ENCODE measurements at places on chromosomes 1 and 21. TPM values are rescaled to one million over a fixed set of nuclear protein-coding genes. Genes with fewer than 3 reads are reported as not detected.

The LYPD8 gene
- not detected for total RNA-seq

The PIGC gene
- 28.1 TPM for total RNA-seq

The DHRS3 gene
- total RNA-seq = 13.0 TPM

The S1PR1 gene
- total RNA-seq = 12.6 TPM

The NECAP2 gene
- 20.8 TPM for total RNA-seq

The PTGER3 gene
- total RNA-seq = 2.4 TPM

The ACBD3 gene
- 49.7 TPM for total RNA-seq

The PTGS2 gene
- total RNA-seq = 2.4 TPM

The ATXN7L2 gene
- 4.9 TPM for total RNA-seq

The IFNLR1 gene
- total RNA-seq = 0.41 TPM

The PAX7 gene
- under 0.01 TPM for total RNA-seq

The SRGAP2B gene
- 64.8 TPM for total RNA-seq

The CYP4Z1 gene
- 0.41 TPM for total RNA-seq

The ESPN gene
- total RNA-seq = not detected

The REN gene
- not detected for total RNA-seq

The PEX19 gene
- 24.1 TPM for total RNA-seq

- no peak for DNase-seq
These were observed 456.5 kb downstream of the KIF26B start for GRCh38 chr1:245611251-245611650.

DNA sequence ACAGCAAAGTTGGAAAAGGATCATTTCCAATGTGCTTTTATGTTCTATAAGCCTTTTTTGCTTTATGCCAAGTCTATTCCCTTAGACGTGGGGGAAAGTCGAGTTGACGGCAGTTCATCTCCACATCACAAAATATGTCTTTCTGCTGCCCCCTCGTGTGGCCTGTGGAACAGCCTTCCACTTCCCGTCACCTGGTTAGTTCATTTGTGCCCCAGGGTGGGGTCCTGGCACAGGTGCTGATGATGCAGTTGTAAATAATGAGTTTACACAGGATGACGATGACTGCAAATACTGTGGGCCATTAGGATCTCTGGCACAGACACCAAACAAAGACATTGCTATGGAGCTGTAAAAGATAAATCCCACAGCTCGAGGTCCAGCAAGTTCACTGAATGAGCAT, 10.0 kb upstream of the OTUD3 start:
- DNase-seq = no peak

DNA sequence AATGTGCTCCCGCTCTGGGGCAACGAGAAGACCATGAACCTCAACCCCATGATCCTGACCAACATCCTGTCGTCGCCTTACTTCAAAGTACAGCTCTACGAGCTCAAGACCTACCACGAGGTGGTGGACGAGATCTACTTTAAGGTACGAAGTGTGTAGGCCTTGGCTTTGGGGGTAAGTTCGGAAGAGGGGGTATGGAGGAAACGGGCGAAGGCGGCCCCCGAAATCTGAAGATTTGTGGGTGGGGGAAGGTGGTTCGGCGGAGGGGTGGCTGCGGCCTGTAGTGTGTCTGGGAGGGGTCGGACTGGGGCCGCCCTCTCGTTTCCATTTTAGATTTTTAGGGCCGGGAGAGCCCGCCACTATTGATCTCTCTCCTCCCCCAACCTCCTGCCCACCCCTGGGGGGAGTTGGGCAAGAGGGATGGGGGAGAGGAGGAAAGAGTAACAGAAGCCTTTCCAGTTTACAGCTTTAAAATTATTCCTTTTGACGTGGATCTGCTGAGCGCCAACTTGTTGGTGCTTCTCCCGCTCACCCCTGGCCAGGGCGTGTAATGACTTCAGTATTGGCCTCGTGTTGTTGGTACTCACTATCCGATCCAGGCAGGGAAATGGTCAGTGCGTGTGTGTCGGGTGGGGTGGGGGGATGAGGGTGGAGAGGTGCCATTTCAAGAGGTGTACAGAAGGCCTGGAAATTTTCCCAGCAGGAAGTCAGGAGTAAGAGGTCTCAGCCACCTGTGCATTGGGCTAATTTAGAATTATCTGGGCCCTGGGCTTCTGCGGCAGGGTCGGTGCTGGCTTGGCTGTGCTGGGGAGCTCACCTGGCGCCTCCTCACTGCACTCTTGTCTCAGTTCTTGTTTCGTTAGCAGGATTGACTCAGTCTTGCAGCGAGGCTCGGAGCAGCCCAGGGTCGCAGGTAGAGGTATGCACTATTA, 880 bp downstream of the PRPF38B start:
- DNase-seq = peak; percentile 44

- DNase-seq = no peak
These were observed 16.7 kb downstream of the FRRS1 start for GRCh38 chr1:99749504-99750347.

- DNase-seq = no peak
These were observed 40.2 kb downstream of the LGR6 start for GRCh38 chr1:202233804-202234203.

DNA sequence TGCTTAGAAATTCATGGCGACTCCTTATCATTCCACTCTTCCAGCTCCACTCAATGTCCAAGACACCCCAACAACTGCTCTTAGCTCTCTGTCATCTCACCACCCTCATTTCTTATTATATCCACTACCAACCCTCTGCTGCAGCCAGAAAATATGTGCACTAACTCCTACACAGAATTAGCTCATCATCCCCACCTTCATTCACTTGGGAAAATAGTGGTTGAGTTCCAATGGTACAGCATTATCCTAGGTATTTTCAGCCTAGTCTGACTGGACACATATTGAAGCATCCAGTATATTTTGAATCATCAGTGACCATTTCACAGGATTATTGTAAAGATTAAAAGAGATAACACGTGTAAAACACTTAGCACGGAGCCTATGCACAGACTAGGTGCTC, 16.7 kb upstream of the VSIG8 start:
- DNase-seq = no peak

- no peak for DNase-seq
These were observed 42.5 kb upstream of the POFUT2 start for GRCh38 chr21:45330075-45330781.

GRCh38 chr1:66761221-66761620, 9.0 kb downstream of the DYNLT5 start:
- DNase-seq = no peak

GRCh38 chr1:218501161-218501560, 156.0 kb downstream of the TGFB2 start:
- no peak for DNase-seq

DNA sequence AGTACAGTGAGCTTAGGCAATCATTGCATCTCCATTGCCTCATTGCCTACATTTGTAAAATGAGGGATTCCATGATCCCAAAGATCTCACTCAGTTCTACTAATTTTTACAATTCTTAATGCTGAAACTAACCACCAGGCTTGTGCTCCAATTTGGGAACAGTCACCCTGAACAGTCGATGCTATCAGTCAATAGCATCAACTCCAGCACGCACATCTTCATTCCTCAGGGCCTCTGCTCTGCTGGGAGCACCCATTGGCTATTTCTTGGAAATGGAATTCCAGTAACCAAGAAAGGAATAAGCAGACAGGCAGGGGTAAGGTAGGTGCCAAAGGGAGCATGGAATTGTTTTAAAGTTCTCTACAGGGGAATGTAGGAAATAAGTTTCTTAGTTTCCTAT, 14.2 kb upstream of the ACKR1 start:
- DNase-seq = no peak

- DNase-seq = no peak
These were observed 63.1 kb upstream of the GPR88 start for GRCh38 chr1:100474834-100475233.

DNA sequence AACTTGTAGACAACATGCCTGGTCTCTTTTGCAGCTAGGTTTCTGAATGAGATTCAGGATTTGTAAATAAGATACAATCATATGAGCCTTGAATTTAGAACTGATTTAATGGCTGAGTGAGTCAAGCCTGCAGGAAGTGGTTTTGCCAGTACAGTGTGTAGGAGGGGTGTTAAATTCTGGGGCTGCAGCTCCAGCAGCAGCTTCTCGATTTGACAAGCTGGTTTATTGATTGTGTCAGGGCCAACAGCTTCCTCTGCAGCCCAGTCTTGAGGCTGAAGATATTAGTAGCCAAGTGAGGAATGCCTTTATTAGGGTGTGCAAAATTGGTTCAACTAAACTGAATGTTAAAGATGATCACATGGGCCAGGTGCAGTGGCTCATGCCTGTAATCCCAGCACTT, 11.5 kb upstream of the PLA2G5 start:
- DNase-seq = no peak

GRCh38 chr1:46341222-46342083, 846 bp downstream of the NSUN4 start:
- no peak for DNase-seq

DNA sequence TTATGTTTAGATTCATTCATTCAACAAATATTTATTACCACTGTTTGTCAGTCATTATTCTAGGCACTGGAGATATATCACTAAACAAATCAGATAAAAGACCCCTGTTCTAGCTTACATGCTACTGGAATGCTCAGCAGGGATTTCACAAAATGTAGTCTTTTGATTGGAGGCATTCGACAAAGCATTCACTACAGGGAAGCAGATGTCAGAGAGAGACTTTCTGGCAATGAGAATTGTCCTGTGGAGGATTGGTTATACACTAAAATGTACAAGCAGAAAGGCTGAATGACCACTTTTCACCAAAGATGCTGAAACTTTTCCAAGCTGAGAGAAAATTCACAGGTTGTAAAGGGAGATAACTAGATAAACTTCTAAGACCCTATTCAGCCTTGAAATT, 57.7 kb downstream of the SCMH1 start:
- no peak for DNase-seq

- DNase-seq = no peak
These were observed 80.3 kb downstream of the GLIS1 start for GRCh38 chr1:53658489-53659230.

- DNase-seq = no peak
These were observed 76.4 kb upstream of the SLC45A1 start for GRCh38 chr1:8241417-8242014.

DNA sequence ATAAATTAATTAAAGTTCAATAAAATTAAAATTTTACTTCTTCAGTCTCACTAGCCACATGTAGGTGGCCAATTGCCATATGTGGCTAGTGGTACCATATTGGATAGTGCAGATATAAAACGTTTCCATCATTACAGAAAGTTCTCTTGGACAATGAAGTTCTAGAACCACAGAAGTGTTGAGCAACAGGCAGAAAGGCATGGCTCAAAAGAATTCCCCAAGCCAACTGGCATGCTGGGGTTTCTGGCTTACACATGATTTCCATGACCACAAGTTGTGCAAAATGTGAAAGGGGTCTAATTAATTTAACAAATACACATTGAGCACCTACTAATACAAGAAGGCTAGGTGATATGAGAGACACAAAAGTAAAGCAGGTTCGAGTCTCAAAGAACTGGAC, 72.2 kb upstream of the CDC42BPA start:
- DNase-seq = no peak

- no peak for DNase-seq
These were observed 72.8 kb downstream of the S100B start for GRCh38 chr21:46532080-46532479.

GRCh38 chr1:99627615-99628014, 18.3 kb upstream of the PALMD start:
- DNase-seq = no peak

DNA sequence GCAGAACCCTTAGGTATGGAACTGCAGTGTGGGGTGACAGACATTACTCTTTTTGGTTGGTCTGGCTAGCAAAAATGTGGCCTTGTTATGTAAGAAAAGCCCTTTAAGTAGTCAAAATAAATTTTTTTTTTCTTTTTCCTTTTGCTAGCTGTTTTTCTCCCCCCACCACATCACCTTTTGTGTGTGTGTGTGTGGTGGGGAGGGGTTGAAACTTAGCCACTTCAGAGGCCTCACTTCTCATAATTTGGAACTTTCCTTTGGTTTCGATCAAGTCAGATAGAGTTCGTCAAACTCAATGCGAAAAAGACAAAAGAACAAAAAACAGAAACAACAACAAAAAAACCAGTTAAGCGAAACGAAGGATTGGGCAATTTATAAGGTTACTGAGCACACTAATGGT, 1.9 kb upstream of the PRMT2 start:
- no peak for DNase-seq

DNA sequence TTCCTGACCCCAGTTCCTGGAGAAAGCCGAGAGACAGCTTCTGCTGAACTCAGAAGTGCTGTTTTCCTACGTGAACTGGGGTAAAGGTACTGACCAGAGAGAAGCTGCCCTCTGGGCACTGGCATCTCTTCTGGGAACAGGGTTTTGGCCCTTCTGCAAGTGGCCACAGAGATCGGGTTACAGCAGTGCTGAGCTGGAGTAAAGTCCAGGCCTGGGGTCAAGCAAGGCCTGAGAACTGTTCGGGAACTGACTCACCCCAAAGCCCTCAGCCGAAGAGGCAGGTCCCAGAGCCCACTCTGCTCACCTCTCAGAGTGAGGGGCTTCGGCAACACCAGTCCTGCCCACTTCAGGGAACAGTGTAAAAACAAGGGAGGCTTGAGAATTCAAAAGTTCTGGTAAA, 177.2 kb upstream of the RUNX1 start:
- no peak for DNase-seq

GRCh38 chr1:180385144-180385543, 117.2 kb downstream of the ACBD6 start:
- DNase-seq = no peak

- DNase-seq = no peak
These were observed 251.2 kb downstream of the DSCAM start for GRCh38 chr21:40595806-40596205.

DNA sequence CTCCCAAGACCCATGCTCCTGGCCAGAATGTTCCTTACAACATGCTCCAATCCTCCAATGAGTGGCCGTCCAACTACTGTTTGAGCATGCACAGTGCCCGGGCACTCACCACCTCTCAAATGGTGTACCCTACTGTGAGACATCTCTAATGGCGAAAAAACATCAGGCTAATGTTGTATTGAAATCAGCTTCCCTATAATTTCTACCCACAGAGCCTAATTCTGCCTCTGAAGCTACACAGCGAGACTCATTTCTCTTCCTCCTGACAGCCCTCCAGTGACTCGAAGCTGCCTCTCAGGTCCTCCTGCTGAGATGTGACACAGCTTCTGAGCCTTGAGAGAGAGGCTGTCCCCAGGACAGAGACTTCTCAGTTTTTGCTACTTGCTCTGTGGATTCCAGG, 130.7 kb downstream of the FAM78B start:
- no peak for DNase-seq

DNA sequence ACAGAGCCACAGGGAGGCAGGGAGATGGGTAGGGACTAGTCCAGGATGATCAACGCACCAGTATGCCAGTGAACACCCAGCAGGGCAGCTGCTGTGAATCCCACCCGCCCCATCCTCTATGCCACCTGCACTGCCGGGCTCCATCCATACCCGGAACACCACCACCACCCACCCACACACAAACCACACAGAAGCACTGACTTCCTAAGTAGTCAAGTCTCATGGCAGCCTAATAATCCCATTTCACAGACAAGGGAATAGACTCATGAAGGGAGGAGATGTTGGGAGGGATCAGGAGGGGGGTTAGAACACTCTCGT, 6.3 kb downstream of the DRAXIN start:
- no peak for DNase-seq

DNA sequence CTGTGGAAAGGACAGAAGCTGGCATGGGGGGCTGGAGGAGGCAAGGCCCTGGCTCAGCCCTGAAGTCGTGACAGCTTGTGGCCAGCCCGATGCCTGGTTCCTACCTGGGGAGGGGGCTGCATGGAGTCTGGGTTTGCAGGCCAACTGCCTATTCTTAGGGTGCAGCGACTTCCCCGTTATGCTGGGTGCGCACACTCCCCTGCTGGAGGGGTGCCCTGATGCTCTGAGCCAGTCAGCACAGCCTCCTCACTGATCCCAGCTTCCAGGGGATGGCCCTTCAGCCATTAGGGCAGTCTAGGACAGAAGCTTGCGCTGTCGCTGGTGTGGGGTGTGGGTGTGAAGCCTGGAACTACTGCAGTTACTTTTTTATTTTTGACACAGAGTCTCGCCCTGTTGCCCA, 30.0 kb upstream of the SLC19A1 start:
- no peak for DNase-seq
